ENCODE measurements at places on chromosomes 16 and 17.

DNA sequence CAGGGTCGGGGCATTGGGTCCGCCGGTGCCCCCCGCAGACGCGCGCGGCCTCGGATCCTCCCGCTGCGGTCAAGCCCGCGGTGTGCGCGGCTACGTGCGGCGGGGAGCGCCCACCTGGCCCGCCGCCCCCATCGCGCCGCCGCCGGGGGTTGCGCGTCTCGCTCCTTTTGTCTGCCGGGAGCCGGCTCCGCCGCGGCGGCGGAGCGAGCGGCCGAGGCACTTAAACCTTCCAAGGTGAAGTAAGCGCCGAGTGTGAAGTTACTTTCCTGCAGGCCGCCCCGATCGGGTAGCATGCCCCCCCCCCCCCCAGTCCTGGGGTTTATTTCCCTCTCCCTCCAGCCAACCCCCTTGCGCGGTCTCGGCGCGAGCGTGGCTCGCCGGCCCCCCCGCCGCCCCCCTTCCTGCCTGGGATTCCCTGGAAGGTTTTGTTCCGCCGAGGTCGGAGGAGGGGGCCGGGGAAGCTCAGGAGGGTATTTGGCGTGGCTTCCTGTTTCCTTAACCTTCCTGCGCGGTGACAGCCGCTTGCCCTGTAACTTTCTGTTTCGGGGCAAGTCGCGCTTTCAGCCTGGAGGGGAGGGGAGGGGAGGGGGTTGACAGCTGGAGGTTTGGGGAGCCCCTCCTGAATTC lies 56.6 kb upstream of the GSE1 start:
- peak; percentile 61 for DNase-seq

- DNase-seq: no peak
Measured at GRCh38 chr16:84907575-84907974, 87.8 kb downstream of the CRISPLD2 start.

DNA sequence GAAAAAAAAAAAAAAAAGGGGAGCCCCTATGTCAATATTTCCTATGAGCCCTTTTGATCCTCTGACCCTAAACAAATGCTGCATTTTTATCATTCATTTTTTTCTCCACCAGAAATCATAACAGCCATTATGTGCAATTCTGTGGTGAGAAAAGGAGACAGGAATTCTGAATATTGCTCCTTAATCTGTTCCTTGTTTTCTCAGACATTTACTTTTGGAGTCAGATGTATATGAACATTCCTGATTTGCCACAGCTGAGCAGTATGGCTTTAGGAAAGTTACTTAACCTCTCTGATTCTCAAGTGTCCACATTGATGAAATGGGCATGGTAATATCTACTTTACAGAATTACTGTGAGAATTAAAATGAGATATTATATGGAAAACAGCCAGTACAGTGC lies 144.4 kb downstream of the SKAP1 start:
- DNase-seq: no peak

DNA sequence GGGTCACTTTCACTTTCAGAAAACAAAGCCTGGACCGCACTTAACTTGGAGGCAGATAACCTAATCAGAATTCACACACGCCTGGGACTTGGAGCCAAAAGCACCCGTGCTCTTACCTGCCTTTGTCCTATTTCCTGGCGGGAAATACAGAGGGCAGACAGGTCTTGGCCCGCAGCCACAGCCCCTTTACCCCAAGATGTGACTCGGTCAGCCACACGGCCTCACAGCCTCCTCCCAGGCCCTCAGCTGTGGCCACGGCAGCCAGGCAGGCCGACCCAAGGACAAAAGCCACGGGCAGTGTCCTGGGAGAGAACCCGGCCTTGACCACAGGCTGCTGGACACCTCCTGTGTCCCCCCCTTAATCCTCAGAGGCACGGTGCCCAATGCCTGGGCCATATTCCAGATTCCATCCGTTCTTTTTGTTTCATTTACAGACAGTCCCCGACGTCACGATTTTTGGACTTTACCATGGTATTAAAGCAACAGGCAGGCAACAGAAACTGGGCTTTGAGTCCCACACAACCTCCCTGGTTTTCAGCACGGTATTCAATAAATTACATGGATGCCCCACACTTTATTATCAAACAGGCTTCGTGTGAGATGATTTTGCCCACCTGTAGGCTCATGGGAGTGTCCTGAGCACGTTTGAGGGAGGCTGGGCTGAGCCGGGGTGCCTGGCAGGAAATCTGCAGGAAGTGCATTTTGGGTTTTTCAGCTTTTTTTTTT lies 30.1 kb upstream of the GAA start:
- no peak for DNase-seq

DNA sequence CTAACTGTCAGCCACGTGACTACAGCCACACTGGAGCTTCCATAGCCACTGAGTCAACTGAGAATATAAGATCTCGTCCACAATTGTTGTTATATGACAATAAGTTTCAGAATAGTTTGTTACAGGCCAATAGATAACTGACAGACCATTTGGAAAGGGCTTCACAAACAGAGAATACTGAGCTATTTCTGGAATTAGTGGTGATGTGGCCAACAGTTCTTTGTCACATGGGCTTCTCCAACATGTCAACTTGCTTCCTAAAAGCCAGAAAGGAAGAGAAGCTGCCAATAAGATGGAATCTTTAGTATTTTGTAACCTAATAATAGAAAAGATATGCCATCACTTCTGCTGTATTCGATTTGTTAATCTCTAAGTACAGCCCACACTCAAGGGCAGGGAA lies 1220.4 kb downstream of the CDH8 start:
- no peak for DNase-seq

- no peak for DNase-seq
Measured at GRCh38 chr16:30060346-30060745, 5.2 kb upstream of the ALDOA start.

DNA sequence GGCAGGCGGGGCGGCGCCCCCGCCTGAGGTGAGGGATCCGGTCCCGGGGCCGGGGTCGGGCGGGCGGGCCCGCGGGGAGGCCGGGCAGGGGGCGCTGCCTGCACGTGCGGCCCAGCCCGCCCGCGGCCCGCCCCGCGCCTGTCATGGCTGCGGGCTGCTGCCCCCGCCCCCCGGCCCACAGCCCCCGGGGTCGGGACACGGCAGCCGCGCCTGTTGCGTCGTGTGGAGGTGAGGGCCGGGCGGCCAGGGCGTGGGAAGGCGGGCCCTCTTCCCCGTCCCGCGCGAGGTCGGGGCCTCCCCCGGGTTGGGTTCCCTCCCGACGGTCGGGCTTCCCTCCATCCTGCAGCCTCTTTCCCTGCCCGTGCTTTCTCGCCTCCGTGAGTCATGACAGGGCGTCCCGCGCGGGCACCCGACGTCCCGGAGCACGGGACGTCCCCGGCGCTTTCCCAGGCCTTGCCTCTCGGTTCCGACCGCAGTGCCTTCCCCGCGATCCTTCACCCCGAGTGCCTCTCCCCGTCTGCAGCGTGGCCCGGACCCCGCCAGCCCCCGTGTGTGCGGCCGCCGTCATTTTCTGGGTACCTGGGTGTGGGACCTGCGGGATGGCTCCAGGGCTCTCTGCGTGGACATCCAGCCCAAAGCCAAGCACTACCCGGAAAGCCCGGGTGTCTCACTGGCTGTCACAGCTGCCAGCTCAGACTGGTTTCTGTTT lies 76.7 kb downstream of the CHD9 start:
- peak; percentile 76 for DNase-seq

- no peak for DNase-seq
Measured at GRCh38 chr16:84686707-84687298, 13.0 kb upstream of the USP10 start.

DNA sequence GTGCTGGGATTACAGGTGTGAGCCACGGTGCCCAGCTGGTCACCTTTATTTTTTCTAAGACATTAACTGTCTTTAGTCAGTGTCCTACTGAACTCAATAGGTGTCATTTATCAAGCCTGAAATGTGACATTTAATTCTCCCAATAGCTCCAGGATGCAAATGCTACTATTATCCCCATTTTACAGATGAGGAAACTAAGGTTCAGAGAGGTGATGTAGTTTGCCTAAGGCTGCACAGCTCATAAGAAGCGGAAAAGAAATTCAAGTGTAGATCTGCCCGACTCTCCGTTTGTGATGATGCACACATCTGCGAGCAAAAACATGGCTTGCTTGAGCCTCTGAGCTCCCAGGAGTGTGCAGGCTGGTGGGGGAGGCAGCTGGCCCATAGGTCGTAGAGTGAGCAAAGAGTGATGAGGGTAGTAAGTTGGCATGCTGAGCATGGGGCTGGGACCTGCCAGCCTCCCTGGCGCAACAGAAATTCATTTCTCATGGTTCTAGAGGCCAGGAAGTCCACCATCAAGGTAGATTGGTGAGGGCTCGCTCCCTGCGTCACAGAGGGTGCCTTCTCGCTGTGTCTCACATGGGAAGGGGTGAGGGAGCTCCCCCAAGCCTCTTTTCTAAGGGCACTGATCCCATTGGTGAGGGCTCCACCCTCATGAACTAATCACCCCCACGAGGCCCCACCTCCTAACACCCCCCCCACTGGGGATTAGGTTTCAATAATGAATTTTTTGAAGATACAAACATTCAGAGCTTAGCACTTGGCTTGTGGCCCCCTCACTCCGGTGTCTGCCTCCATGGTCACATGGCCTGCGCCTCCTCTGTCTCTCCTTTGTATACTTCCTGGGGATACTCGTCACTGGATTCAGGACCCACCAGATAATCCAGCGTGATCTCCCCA lies 141.5 kb upstream of the PLCG2 start:
- DNase-seq: no peak

DNA sequence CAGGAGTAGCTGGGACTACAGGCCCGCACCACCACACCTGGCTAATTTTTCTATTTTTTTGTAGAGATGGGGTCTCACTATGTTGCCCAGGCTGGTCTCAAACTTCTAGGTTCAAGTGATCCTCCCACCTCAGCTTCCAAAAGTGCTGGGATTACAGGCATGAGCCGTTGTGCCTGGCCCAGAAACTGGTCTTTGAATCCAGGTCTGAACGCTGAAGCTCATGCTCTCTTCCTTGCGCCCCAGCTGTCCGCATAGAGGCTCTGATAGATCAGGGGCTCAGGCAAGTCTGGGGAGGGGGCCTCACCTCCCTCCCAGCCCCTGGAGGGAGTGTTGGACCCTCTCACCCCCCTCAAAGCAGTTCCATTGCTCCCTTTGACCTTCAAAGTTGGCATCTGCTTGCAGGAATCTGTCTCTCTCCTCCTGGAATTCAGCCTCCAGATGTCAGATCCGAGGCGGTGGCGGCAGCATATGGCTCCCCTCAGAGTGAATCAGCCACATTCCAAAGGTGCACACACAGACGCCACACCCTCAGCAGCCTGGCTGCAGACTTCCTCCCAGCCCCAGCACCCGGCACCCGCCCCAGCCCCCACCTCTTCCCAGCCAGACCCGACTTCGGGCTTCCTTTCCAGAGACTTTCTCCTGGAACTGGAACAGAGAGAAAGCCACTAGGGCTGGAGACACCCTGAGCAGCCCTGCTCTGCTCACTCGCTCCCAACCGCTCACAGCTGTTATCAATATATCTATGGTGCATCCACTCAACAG lies 16.9 kb upstream of the GLIS2 start:
- no peak for DNase-seq

DNA sequence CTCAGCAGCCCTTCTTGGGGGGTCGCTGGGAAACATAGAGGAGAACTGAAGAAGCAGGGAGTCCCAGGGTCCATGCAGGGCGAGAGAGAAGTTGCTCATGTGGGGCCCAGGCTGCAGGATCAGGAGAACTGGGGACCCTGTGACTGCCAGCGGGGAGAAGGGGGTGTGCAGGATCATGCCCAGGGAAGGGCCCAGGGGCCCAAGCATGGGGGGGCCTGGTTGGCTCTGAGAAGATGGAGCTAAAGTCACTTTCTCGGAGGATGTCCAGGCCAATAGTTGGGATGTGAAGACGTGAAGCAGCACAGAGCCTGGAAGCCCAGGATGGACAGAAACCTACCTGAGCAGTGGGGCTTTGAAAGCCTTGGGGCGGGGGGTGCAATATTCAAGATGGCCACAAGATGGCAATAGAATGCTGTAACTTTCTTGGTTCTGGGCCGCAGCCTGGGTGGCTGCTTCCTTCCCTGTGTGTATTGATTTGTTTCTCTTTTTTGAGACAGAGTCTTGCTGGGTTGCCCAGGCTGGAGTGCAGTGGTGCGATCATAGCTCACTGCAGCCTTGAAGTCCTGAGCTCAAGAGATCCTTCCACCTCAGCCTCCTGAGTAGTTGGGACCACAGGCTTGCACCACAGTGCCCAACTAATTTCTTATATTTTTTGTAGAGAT lies 3.4 kb downstream of the STH start:
- peak; percentile 74 for DNase-seq

DNA sequence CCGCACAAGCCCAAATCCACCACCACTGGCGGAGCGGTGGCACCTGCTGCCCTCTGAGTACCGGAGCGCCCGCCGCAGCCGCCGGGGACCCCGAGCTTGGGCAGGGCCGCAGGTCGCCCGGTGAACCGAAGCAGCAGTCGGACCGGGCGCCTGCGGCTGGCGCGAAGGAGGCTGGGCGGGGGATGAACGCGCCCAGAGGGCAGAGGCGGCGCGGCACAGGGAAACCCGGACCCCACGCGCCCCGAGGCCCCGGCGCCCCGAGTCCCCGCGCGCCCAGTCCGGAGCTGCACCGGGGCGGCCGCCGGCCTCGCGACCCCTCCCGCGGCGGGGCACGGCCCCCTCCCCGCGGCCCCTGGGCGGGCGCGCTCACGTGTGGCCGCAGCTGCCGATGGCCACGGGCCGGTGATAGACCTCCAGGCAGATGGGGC lies 393 bp downstream of the RNF166 start:
- DNase-seq: peak; percentile 37

- DNase-seq: no peak
Measured at GRCh38 chr17:32258383-32259140, 7.1 kb upstream of the RHBDL3 start.

DNA sequence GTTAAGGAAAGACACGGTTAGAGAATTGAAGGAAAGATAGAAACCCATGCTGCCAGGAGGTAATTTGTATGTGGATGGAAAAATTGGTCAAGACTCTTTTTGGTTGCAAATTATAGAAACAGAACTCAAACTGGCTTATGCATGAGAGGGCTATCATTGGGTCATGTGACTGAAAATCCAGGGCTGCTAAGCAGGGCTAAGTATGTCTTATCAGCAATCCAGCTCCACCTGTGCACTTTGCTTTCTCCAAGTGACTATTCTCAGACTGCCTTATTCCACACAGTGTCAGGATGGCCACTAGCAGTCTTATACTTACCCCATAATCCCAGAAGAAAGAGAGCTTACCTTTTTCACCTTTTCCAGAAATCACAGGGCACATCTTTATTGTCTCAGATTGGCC lies 113.5 kb downstream of the CBLN1 start:
- DNase-seq: no peak

GRCh38 chr16:85151603-85152413 lies 39.5 kb upstream of the CIBAR2 start:
- DNase-seq: no peak
